Ovary (tissue), 10 donors: ENCODE measurements at places on chromosomes 3 and 15. TPM values are rescaled to one million over a fixed set of nuclear protein-coding genes. Genes with fewer than 3 reads are reported as not detected.

- H3K4me3 ChIP-seq, result no peak overlapping the region
- no peaks in the 10 kb centered on the region for H3K36me3 ChIP-seq
- H3K4me1 ChIP-seq, result peaks cover 2% of the 10 kb centered on the region
- no peak overlapping the region for H3K27ac ChIP-seq
- no peaks in the 10 kb centered on the region for H3K27me3 ChIP-seq
Observed at GRCh38 chr3:49763981-49764380, 22.4 kb downstream of the IP6K1 start.

GRCh38 chr15:68706931-68707330 is 113.8 kb downstream of the ANP32A start:
- no peak overlapping the region for H3K27ac ChIP-seq
- no peak for DNase-seq
- H3K4me3 ChIP-seq, result no peak overlapping the region
- peaks cover 7% of the 10 kb centered on the region for H3K4me1 ChIP-seq
- no peaks in the 10 kb centered on the region for H3K27me3 ChIP-seq

DNA sequence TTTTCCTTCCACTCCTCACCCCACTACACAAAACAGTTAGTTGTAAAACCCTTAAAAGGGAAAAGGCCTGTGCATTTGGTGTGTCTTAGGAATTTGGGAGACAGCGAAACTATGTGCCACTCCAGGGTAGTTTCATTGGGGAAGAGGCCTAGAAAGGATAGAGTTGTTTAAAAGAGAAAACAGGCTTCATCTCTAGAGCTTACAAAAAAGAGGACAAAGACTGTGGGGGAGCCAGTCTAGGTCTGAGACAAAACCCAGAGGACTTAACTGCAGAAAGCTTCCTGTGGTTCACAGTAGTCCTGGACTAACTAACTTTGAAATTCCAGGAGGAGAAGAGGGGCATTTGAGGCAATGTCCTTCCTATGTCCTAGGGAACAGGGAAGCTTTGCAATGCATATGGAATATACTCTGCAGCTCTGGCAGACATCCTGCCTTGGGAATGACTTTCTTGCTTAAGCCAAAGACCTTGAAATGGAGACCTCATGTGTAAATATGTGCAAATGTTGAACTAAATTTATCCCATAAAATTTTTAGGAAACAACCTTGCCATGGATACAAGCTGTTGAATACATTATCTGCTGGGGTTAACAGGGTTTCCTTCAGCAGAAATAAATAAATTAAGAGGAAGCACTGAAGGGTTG is 159.4 kb downstream of the LSAMP start:
- no peaks in the 10 kb centered on the region for H3K27me3 ChIP-seq
- H3K4me3 ChIP-seq, result no peak overlapping the region
- H3K36me3 ChIP-seq, result no peaks in the 10 kb centered on the region
- H3K27ac ChIP-seq, result no peak overlapping the region
- H3K4me1 ChIP-seq, result peaks cover 3% of the 10 kb centered on the region
- DNase-seq, result no peak

- no peaks in the 10 kb centered on the region for H3K27me3 ChIP-seq
- H3K36me3 ChIP-seq, result no peaks in the 10 kb centered on the region
- H3K4me1 ChIP-seq, result peaks cover 3% of the 10 kb centered on the region
- H3K4me3 ChIP-seq, result no peak overlapping the region
Observed at GRCh38 chr15:80514071-80514780, 110.0 kb downstream of the ARNT2 start.

GRCh38 chr15:91821458-91821857 is 32.0 kb upstream of the SLCO3A1 start:
- H3K4me3 ChIP-seq, result no peak overlapping the region
- no peak for DNase-seq
- no peaks in the 10 kb centered on the region for H3K27me3 ChIP-seq
- no peaks in the 10 kb centered on the region for H3K4me1 ChIP-seq
- H3K36me3 ChIP-seq, result no peaks in the 10 kb centered on the region

DNA sequence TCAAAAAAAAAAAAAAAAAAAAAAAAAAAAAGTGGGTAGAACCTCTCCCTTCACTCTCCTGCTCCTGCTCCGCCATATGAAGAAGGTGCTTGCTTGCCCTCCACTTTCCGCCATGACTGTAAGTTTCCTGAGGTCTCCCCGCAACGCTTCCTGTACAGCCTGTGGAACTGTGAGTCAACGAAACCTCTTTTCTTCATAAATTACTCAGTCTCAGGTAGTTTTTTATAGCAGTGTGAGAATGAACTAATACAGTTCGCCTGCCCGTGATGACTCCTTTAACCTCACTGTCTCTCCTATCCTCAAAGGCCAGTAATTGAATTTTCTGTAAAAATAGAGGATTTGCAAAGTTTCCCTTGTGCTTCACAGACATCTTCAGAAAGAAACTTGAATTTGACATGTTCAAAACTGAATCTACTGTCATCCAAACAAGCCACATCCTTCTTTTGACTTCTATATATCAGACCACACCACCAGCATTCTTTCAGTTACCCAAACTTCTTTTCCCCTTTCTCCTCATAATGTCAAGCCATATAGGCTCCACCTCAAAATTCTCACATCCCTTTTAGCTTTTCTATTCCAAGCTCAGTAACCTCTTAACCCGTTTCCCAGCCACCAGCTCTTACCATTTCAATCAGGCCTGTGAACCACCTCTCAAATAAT is 44.3 kb downstream of the P2RY1 start:
- H3K27ac ChIP-seq, result no peak overlapping the region
- H3K4me3 ChIP-seq, result no peak overlapping the region
- no peaks in the 10 kb centered on the region for H3K36me3 ChIP-seq
- H3K4me1 ChIP-seq, result no peaks in the 10 kb centered on the region
- H3K27me3 ChIP-seq, result no peaks in the 10 kb centered on the region

DNA sequence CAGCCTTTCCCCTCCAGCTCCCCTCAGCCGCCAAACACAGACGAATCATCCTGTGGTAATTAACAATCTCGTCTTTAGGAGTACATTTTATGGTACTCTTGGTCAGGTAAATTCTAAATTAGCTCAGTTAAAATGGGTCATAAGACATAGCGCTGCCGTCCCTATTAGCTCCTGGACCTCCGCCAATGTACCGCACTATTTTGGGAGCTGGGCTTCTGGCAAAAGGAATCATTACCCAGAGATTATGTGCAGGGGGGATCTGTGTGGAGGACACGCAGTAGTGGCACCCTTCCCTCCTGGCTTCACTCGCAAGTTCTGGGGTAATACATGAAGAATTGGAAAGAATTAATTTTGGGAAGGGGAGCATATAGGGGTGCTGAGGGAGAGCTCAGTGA is 68.6 kb upstream of the ONECUT1 start:
- no peak for DNase-seq
- H3K36me3 ChIP-seq, result no peaks in the 10 kb centered on the region
- H3K27ac ChIP-seq, result no peak overlapping the region

DNA sequence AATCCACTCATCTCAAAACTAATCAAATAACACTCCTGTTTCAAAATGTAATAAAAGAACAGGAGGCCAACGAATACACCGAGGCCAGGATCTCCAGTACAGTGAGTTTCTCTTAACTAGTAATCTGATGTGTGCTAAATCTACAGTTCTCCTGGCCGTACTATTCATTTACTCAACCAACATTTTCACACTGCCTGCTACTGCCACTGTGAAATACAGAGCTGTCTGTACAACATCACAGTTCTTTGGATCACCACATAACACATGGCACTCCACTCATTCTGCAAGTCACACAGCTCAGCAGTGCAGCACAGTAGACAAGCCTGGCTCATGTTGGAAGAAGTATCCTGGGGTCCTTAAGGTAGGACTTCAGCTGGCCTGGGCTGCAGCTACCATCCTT is 21.9 kb downstream of the RIOX2 start:
- DNase-seq, result no peak
- no peaks in the 10 kb centered on the region for H3K27me3 ChIP-seq
- no peaks in the 10 kb centered on the region for H3K4me1 ChIP-seq
- no peak overlapping the region for H3K4me3 ChIP-seq

COL6A5 gene
- polyA plus RNA-seq, result 0.04 TPM

HEG1 gene
- 12.2 TPM for polyA plus RNA-seq

SNTN gene
- polyA plus RNA-seq, result not detected
